Prostate gland (tissue), 2 donors: ENCODE measurements at places on chromosomes 13 and 19.

GRCh38 chr13:32877491-32877890, 138.7 kb upstream of the KL start:
- H3K27ac ChIP-seq = no peak overlapping the region
- H3K27me3 ChIP-seq = no peaks in the 10 kb centered on the region
- H3K4me1 ChIP-seq = peaks cover 8% of the 10 kb centered on the region
- H3K36me3 ChIP-seq = no peaks in the 10 kb centered on the region
- no peak overlapping the region for H3K4me3 ChIP-seq

GRCh38 chr13:93227280-93227877, 772 bp downstream of the GPC6 start:
- no peaks in the 10 kb centered on the region for H3K36me3 ChIP-seq
- peak overlapping the region; percentile 38 for H3K4me3 ChIP-seq
- no peaks in the 10 kb centered on the region for H3K27me3 ChIP-seq

- no peaks in the 10 kb centered on the region for H3K36me3 ChIP-seq
- H3K4me3 ChIP-seq = no peak overlapping the region
- no peaks in the 10 kb centered on the region for H3K27me3 ChIP-seq
- no peaks in the 10 kb centered on the region for H3K4me1 ChIP-seq
- H3K27ac ChIP-seq = no peak overlapping the region
Observed at GRCh38 chr13:50676602-50677001, 166.9 kb downstream of the DLEU7 start.

DNA sequence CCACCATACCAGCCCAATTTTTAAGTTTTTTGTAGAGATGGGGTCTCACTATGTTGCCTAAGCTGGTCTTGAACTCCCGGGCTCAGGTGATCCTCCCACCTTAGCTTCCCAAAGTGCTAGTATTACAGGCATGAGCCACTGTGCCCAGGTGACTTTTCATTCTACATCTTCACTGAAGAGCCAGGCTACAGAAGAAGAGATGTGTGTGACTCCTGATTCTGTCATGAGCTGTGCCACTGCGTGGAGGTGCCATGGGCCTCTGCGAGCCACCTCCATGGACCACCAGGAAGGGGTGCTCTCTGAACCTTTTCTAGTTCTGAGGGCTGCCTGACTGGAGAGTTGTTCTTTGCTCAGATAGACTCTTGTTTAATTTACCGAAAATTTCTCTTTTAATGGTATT, 56.6 kb upstream of the RANBP3 start:
- no peak for DNase-seq
- no peaks in the 10 kb centered on the region for H3K4me1 ChIP-seq
- H3K27ac ChIP-seq = no peak overlapping the region
- H3K4me3 ChIP-seq = no peak overlapping the region

GRCh38 chr19:1252821-1253513, 4.6 kb downstream of the MIDN start:
- H3K27me3 ChIP-seq = no peaks in the 10 kb centered on the region
- H3K4me1 ChIP-seq = peaks cover 36% of the 10 kb centered on the region
- peak overlapping the region; percentile 97 for H3K27ac ChIP-seq

- H3K4me3 ChIP-seq = no peak overlapping the region
- H3K4me1 ChIP-seq = peaks cover 7% of the 10 kb centered on the region
- H3K27ac ChIP-seq = no peak overlapping the region
- no peaks in the 10 kb centered on the region for H3K27me3 ChIP-seq
- H3K36me3 ChIP-seq = no peaks in the 10 kb centered on the region
- DNase-seq = no peak
Observed at GRCh38 chr19:48968813-48969218, 3.7 kb downstream of the FTL start.

DNA sequence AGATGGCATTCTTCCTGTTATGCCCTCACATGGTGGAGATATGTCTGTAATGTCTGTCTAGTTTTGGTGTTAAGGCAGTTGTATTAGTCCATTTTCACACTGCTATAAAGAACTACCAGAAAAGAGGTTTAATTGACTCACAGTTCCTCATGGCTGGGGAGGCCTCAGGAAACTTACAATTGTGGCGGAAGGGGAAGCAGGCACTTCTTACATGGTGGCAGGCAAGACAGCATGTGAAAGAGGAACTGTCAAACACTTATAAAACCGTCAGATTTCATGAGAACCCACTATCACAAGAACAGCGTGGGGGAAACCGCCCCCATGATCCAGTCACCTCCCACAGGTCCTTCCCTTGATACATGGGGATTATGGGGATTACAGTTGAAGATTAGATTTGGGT, 3.2 kb downstream of the ZNF441 start:
- no peaks in the 10 kb centered on the region for H3K27me3 ChIP-seq
- no peak overlapping the region for H3K4me3 ChIP-seq
- no peak for DNase-seq

- H3K4me3 ChIP-seq = no peak overlapping the region
- no peak for DNase-seq
- H3K36me3 ChIP-seq = no peaks in the 10 kb centered on the region
- H3K27ac ChIP-seq = no peak overlapping the region
Observed at GRCh38 chr13:112767506-112768471, 78.0 kb downstream of the ATP11A start.

GRCh38 chr13:110230661-110231347, 76.2 kb downstream of the COL4A1 start:
- peak overlapping the region; percentile 70 for H3K27ac ChIP-seq
- no peak overlapping the region for H3K4me3 ChIP-seq
- no peaks in the 10 kb centered on the region for H3K27me3 ChIP-seq
- H3K4me1 ChIP-seq = no peaks in the 10 kb centered on the region
- H3K36me3 ChIP-seq = no peaks in the 10 kb centered on the region
- no peak for DNase-seq

- H3K4me1 ChIP-seq = peaks cover 15% of the 10 kb centered on the region
- peak; percentile 57 for DNase-seq
- peak within 1 kb of the TSS; percentile 48 for H3K4me3 ChIP-seq
- no peaks in the 10 kb centered on the region for H3K36me3 ChIP-seq
- no peak within 1 kb of the TSS for H3K27ac ChIP-seq
Observed at GRCh38 chr19:35868172-35868822, at the start of gene APLP1. TSS of gene APLP1 (plus strand) at chr19:35868574. CDS start at chr19:35868637, 63 bp downstream.

GRCh38 chr13:73903561-73903960, 230.6 kb downstream of the KLF12 start:
- H3K4me3 ChIP-seq = no peak overlapping the region
- H3K36me3 ChIP-seq = no peaks in the 10 kb centered on the region
- no peaks in the 10 kb centered on the region for H3K4me1 ChIP-seq
- H3K27ac ChIP-seq = no peak overlapping the region
- no peak for DNase-seq

- no peak overlapping the region for H3K27ac ChIP-seq
- no peaks in the 10 kb centered on the region for H3K36me3 ChIP-seq
- no peak overlapping the region for H3K4me3 ChIP-seq
- no peaks in the 10 kb centered on the region for H3K4me1 ChIP-seq
Observed at GRCh38 chr13:98581381-98581780, 4.5 kb upstream of the STK24 start.

- no peaks in the 10 kb centered on the region for H3K27me3 ChIP-seq
- peaks cover 20% of the 10 kb centered on the region for H3K4me1 ChIP-seq
- H3K4me3 ChIP-seq = peak overlapping the region; percentile 74
Observed at GRCh38 chr19:33300009-33300893, 2.1 kb downstream of the CEBPA start.

- no peaks in the 10 kb centered on the region for H3K4me1 ChIP-seq
- DNase-seq = no peak
- no peak overlapping the region for H3K4me3 ChIP-seq
- H3K36me3 ChIP-seq = no peaks in the 10 kb centered on the region
Observed at GRCh38 chr13:49320975-49321374, 73.2 kb downstream of the CDADC1 start.

GRCh38 chr13:29474991-29475390, 120.5 kb downstream of the SLC7A1 start:
- no peaks in the 10 kb centered on the region for H3K4me1 ChIP-seq
- H3K4me3 ChIP-seq = no peak overlapping the region
- no peaks in the 10 kb centered on the region for H3K36me3 ChIP-seq
- DNase-seq = no peak
- H3K27ac ChIP-seq = no peak overlapping the region
- H3K27me3 ChIP-seq = no peaks in the 10 kb centered on the region

DNA sequence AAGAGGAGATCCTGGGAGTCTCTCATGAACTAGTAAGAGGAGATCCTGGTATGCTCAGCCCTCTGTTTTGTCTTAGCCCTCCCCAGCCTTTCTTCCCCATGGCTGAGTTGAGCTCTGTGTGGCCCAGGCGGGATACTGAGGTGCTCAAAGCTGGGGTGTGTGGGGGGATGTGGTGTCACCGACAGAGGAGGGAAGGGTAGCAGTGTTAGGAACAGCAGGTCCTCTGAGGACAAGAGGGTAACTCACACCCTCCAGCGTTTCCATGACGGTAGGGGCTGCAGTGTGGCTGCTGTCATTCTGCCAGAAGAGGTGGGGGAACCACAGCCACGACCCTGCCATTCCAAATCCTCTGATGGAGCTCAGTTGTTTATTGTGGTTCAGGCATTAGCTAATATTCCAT, 691 bp downstream of the KIR2DL4 start:
- no peaks in the 10 kb centered on the region for H3K27me3 ChIP-seq
- H3K27ac ChIP-seq = no peak overlapping the region
- no peaks in the 10 kb centered on the region for H3K4me1 ChIP-seq
- H3K4me3 ChIP-seq = no peak overlapping the region
- no peak for DNase-seq
- H3K36me3 ChIP-seq = no peaks in the 10 kb centered on the region

- no peaks in the 10 kb centered on the region for H3K4me1 ChIP-seq
- H3K36me3 ChIP-seq = no peaks in the 10 kb centered on the region
- no peak for DNase-seq
- H3K4me3 ChIP-seq = no peak overlapping the region
- H3K27ac ChIP-seq = no peak overlapping the region
Observed at GRCh38 chr13:111491659-111492058, 171.2 kb downstream of the TEX29 start.

DNA sequence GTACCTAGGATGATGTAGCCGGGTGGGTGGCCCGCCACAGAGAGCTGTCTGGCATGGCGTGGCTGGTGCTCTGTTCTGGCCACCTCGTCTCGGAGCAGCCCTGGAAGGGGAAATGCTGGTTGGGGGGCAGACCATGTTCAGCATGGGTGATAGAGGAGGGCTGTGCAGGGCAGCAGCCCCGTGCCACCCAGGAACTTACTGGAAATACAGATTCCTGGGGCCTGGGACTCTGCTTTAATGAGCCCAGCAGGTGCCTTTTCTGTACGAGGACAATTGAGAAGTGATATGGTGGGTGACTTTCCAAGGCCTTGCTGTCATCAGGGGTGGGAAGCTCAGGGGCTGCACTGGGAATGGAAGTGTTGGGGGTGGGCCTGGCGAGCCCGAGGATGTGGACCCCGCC, 24.7 kb downstream of the SMARCA4 start:
- no peaks in the 10 kb centered on the region for H3K4me1 ChIP-seq
- no peaks in the 10 kb centered on the region for H3K36me3 ChIP-seq
- H3K4me3 ChIP-seq = no peak overlapping the region
- no peak overlapping the region for H3K27ac ChIP-seq
- H3K27me3 ChIP-seq = no peaks in the 10 kb centered on the region

DNA sequence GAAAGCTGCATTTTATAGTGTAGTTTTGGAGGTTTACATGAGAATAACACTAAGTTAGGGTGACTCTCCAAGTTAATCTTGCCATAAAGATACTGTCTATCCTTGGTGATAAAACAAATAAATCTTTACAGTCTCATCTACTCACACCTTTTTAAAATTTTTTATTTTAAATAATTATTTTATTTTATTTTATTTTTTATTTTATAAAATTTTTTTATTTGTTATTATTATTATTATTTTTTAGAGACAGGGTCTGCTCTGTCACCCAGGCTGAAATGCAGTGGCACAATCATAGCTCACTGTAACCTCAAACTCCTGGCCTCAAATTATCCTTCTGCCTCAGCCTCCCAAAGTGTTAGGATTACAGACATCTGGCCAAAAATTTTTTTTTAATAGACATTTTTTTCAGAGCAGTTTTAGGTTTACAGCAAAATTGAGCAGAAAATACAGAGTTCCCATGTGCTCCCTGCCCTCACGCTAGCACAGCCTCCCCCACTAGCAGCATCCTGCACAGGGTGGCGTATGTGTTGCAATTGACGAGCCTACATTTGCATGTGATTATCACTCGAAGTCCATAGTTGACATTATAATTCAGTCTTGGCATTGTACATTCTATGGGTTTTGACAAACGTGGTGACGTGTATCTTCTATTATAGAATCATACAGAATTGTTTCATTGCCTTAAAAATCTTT, 41.0 kb downstream of the RASL11A start:
- H3K27ac ChIP-seq = no peak overlapping the region
- H3K4me3 ChIP-seq = no peak overlapping the region
- H3K4me1 ChIP-seq = no peaks in the 10 kb centered on the region
- no peak for DNase-seq

- no peaks in the 10 kb centered on the region for H3K36me3 ChIP-seq
- H3K27me3 ChIP-seq = no peaks in the 10 kb centered on the region
- peak overlapping the region; percentile 71 for H3K27ac ChIP-seq
Observed at GRCh38 chr13:46206143-46206542, 5.6 kb upstream of the LRRC63 start.

DNA sequence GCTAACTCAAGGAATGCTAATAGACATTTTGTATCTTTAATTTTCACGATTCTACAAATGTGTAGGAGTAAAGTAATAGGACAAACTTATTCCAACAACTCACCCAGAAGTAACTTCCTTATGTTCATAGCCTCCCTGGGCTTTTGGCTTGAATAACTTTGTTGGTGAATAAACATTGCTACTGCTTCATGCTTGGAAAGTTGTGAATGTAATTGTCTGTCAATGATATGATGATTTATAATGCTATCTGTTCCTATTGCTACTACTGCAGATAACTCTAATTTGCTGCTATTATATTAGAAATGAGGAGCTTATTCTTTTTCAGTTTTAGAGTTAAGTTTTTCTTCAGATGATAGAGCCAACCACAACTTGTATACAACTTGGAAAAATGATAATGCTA, 307.7 kb downstream of the PCDH9 start:
- no peak overlapping the region for H3K27ac ChIP-seq
- no peaks in the 10 kb centered on the region for H3K27me3 ChIP-seq

DNA sequence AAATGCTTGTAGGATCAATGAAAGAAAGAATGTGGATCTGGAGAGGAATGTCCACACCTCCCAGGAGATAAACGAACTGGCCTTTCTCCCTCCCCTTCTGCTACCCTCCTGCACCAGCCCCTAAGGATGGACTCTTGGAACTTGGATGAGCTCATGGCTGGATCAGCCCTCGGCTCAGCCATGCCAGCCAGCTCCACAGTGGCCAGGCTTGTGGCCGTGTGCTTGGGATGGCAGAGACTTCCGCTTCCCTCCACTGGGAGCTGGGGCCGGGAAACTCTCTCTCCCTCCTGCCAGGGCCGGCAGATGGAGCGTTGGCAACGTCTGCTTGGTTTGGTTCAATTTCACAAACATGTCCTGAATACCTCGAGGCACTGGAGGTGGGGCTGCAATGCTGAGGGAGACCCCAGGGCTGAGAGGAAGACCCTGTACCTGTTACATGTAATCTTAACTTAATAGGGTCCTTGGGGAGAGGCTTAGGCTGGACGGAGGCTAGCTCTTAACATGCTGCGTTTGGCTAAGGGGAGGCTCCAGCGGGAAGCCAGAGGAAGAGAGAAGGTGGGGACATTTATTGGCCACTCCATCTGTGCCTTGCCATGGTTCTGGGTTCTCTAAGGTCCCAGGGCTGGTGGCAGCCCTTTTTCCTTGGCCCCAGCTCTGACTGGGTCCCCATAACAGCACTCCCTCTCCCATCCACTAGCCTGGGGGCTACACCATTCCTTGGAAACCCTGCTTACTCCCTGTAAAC, 152.5 kb downstream of the IER2 start:
- H3K27me3 ChIP-seq = peaks cover 17% of the 10 kb centered on the region
- H3K4me3 ChIP-seq = no peak overlapping the region
- DNase-seq = no peak
- H3K27ac ChIP-seq = no peak overlapping the region
- H3K36me3 ChIP-seq = no peaks in the 10 kb centered on the region

GRCh38 chr13:51249770-51250741, 27.9 kb downstream of the FAM124A start:
- H3K27me3 ChIP-seq = no peaks in the 10 kb centered on the region
- no peak overlapping the region for H3K27ac ChIP-seq
- peaks cover 4% of the 10 kb centered on the region for H3K4me1 ChIP-seq
- no peak for DNase-seq
